GM12878 (cell line): ENCODE measurements at places on chromosomes 1 and 21.

- DNase-seq = no peak
These were observed 68.3 kb upstream of the RHOU start for GRCh38 chr1:228666686-228667623.

DNA sequence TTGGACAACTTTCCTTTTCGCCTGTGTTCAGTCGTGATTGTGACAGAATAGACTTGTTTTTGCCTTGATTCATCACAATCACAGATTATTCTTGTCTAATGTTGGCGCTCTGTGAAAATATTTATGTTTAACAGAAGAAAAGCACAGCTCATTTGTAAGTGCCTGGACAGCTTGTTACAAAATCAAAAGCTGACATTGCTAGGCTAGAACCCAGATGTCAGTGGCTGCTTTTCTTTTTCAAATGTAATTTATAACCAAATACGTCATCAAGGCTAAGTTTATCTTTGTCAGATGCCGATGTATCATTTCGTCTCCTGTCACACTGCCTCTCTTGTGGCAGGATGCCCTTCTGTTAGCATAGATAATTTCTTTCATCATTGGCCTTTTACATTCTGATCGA lies 1227.3 kb downstream of the PLA2G4A start:
- no peak for DNase-seq

GRCh38 chr21:26958788-26959187 lies 8.1 kb downstream of the ADAMTS5 start:
- no peak for DNase-seq

GRCh38 chr1:156781585-156782186 lies 14.4 kb downstream of the PRCC start:
- no peak for DNase-seq

DNA sequence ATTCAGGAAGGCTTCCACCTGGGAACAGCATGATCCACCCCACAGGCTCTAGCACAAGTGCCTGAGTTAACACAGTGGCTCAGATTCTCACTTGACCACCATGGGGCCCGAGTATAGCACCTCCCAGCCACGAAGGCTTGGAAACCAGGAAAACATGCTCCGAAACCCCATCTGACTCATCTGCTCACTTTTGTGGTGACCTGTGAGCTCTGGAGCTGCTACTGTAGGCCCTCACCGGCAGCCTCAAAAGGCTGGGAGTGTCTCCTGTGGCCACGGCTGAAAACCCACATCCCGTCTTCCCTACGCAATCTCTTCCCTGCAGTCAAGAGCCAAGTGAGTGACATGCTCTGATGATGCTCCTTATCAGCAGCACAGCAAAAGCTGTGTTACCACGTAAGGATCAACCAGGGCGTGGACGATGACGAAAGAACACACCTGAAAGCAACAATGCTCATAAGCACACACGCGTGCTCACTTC lies 81.4 kb downstream of the TGFBR3 start:
- DNase-seq = peak; percentile 60

DNA sequence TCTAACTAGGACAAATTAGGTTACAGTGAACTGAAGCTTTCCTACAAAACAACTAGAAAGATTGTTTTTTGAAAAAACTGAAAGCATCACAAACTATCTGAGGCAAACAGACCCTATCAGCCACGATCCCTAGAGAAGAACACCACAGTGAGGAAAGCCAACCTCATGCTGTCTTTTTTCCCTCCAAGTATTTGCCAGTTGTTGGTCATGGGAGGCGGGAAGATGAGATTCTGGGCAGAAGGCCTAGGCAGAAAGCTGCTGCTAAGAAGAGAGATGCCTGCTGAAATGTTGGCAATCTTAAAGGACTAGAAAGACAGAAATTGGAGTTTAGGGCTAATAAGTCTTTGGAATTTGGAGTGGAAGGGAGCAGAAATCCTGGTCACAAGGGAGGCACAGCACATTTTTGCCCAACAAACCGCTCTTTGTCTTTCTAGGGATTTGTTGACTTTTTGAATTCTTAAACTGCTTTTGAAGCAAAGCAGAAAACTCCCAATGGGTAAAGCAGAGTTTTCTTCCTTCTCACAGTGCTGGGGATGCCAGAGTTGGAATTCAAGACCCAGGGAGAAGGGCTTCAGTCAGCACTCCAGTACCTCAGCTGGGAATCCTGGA lies 83.9 kb downstream of the MT1HL1 start:
- DNase-seq = no peak

DNA sequence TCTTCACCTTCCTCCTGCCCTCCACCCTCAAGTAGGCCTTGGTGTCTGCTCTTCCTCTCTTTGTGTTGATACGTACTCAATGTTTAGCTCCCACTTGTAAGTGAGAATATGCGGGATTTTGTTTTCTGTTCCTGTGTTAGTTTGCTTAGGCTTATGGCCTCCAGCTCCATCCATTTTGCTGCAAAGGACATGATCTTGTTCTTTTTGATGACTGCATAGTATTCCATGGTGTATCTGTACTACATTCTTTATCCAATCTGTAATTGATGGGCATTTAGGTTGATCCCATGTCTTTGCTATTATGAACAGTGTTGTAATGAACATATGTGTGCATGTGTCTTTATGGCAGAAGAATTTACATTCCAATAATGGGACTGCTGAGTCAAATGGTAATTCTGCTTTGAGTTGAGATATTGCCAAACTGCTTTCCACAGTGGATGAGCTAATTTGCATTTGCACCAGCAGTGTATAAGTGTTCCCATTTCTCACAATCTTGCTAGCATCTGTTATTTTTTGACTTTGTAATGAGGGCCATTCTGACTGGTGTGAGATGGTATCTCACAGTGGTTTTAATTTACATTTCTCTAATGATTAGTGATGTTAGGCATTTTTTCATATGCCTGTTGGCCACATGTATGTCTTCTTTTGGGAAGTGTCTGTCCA lies 272.7 kb downstream of the SDCCAG8 start:
- DNase-seq = no peak

- DNase-seq = no peak
These were observed 1.5 kb upstream of the CRABP2 start for GRCh38 chr1:156706657-156707416.

- no peak for DNase-seq
These were observed 703.2 kb downstream of the MRPL39 start for GRCh38 chr21:24903994-24904635.

GRCh38 chr1:101293461-101294051 lies 56.7 kb downstream of the S1PR1 start:
- DNase-seq = peak; percentile 95

DNA sequence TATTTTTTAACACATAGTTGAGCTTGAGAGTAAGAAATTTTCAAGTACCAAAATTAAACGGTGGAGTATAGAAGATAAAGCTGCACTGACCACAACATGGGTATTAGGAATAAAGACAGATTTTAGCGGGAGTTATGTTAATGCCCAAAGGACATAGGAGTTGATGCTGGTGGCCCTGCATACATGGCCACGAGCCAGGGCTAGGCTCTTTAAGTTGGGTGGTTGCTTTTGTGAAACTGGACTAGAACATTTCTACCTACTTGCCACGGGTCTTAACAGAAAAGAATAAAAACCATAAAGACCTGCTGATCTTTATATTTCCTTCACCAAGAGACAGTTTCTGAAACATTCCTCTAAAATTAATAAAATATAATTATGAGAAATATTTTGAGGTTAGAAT lies 14.9 kb downstream of the EDEM3 start:
- DNase-seq = no peak

GRCh38 chr1:97936976-97937375 lies 16.1 kb upstream of the DPYD start:
- DNase-seq = no peak

GRCh38 chr1:110561596-110561995 lies 42.6 kb upstream of the KCNA10 start:
- no peak for DNase-seq

- no peak for DNase-seq
These were observed 95.4 kb downstream of the LPAR3 start for GRCh38 chr1:84797603-84798002.

- no peak for DNase-seq
These were observed 480.9 kb upstream of the ZRANB2 start for GRCh38 chr1:71561729-71562128.

DNA sequence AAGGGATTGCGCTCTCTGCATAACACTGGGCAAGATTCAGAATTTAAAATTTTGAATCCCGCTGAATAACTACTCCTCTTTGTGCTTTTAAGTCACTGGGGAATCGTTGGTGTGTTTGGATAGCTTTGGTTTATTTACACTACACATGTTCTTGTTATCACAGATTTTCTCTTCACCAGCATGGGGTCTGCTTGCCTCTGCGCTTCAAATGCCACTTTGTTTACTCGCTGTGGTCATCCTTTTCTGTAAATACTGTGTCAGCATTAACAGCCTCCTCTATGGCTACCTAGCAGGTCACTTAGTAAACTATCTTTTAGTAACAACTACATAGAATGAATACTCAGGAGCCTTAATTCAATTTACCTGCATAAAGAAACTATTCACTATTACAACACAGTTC lies 14.4 kb upstream of the KCNH1 start:
- DNase-seq = no peak

GRCh38 chr1:198082576-198082975 lies 74.2 kb upstream of the NEK7 start:
- DNase-seq = no peak

DNA sequence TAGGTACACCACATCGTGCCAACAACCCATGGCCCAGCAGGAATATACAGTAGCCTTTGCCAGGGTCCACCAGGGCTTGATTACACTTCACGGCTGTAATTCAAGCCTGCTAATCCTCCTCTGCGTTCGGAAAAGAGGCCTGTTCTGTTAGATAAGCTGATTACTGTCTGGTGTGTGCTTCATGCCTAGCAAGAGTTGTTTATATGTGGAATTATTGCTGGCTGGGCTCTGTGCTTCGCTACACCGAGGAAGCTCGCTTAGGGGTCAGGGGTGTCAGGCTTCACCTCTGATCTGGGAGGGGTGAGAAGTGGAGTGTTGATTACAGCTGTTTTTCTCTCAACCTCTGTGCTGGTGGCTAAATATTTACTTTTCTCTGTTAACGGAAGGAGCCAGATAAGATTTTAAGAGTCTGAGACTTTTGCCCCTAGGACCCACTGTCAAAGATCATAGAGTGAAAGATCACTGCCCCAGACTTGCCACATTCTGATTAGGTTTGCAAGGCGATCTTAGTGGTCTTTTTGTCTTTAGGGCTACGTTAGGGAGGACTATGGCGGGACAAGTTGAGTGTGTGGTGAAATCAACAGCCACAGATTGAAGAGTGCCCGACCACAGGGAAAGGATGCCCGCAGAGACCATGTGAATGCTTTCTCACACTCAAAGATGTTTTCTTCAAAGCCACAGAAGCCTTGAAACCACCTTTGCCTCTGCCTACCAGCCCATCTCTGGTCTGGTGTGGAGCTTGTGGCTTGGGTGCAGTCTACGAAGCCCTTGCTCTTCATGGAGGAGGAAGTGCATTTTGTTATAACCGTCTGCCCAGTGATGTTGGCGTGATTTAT lies 216.1 kb downstream of the PBX1 start:
- DNase-seq = no peak

GRCh38 chr1:9115351-9116205 lies 13.3 kb downstream of the GPR157 start:
- DNase-seq = no peak

- no peak for DNase-seq
These were observed 60.6 kb downstream of the WNT9A start for GRCh38 chr1:227886993-227887696.

DNA sequence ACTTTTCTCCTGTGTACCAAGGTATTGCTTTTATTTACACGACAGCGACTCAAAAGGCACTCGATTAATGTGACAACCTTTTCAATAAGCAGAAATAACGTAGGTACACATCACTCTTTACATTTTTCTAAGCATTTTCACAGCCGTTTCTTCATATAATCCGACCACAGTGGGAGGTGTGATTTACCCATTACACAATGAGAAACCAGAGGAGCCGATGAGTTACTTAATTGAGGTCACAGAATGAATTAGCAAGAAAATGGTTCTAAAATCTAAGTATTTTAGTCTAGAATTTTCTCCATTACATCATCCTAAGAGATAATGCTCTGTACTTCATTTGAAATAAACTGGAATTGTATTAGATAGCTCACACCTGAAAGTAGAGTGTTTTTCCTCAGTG lies 71.5 kb downstream of the UMODL1 start:
- no peak for DNase-seq

DNA sequence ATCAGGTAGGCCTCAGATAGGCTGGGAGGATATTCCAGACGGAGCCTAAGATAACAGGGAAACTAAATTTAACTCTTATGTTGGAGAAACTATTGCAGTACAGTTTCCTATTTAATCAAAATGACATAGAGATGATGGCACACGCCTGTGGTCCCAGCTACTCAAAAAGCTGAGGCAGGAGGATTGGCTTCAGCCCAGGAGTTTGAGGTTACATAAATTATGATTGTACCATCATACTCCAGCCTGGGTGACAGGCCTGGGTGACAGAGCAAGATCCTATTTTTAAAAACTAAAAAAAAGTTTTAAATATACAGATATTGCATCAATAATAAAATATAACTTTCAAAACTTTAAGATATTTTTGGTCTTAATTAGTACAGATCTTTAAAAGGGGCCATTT lies 25.2 kb upstream of the TAL1 start:
- DNase-seq = no peak

GRCh38 chr21:39085843-39086405 lies 97.3 kb downstream of the PSMG1 start:
- DNase-seq = no peak

- DNase-seq = no peak
These were observed 3.8 kb downstream of the LDLRAD2 start for GRCh38 chr1:21815724-21816321.

DNA sequence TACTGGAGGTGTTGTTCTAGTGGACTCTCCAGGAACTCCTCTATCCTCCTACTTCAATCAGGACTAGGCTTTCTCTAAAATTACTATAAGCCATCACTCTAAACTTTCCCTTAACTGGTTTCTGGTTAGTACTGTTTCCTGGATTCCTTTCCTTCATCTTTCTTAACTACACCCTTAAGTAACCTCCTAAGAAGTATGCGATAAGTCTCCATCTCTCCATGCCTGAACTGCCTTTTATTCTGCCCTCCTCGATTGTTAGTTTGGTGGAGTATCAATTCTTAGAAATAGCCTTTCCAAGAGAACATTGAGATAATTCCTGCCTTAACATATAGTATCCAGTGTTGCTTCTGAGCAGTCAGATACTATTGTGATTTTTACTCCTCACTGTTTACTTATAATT lies 162.9 kb upstream of the PDE4B start:
- DNase-seq = no peak

DNA sequence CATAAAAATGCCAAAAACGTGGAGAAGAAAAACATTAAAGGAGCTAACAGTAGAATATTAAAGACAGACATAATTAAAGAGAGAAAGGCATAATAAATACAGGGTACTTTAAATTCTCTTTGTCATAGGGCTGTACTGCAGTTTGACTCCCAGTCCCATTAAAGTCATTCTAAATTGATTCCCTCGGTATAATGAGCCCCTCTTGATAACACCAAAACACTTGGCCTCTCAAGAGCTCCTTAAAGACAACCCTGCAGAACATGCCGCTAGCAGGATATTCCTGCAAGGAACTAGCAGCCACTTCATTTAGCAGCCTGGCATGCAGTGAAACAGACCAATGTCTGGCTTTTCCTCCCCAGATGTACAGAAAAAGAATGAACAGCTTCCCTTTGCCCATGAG lies 273.8 kb upstream of the ESRRG start:
- no peak for DNase-seq
